OCI-LY7 (cell line): ENCODE measurements at places on chromosomes 2 and 18. TPM values are rescaled to one million over a fixed set of nuclear protein-coding genes. Genes with fewer than 3 reads are reported as not detected.

Gene PLGLB2
- 1.9 and 2.0 TPM in 2 replicates for total RNA-seq

Gene TNFAIP6
- not detected in 2 replicates for total RNA-seq

Gene DPYSL5
- not detected in 2 replicates for total RNA-seq

Gene PLGLB1
- 3.6 and 3.9 TPM in 2 replicates for total RNA-seq

Gene ABCA12
- not detected in 2 replicates for total RNA-seq

Gene COLEC11
- total RNA-seq, result 1.1 and 1.7 TPM in 2 replicates

Gene SANBR
- total RNA-seq, result 11.9 and 13.6 TPM in 2 replicates

Gene NT5DC4
- total RNA-seq, result not detected in 2 replicates

Gene NR4A2
- 0.13 and 0.59 TPM in 2 replicates for total RNA-seq

Gene VSNL1
- total RNA-seq, result not detected in 2 replicates

Gene CRYGC
- not detected in 2 replicates for total RNA-seq

Gene CD207
- total RNA-seq, result not detected in 2 replicates

Gene CYBRD1
- total RNA-seq, result not detected in 2 replicates

Gene ITM2C
- not detected in 2 replicates for total RNA-seq

Gene C2orf76
- 17.7 and 22.5 TPM in 2 replicates for total RNA-seq

Gene MEIS1
- total RNA-seq, result 6.1 and 7.3 TPM in 2 replicates

Gene SP110
- 9.3 and 13.3 TPM in 2 replicates for total RNA-seq

Gene TP53I3
- total RNA-seq, result 0.82 and 1.1 TPM in 2 replicates

Gene GAL3ST2
- 1.1 TPM in 2 replicates for total RNA-seq

Gene PRSS56
- not detected in 2 replicates for total RNA-seq

Gene XIRP2
- total RNA-seq, result not detected in 2 replicates

Gene BOLL
- not detected in 2 replicates for total RNA-seq

Gene MROH2A
- not detected in 2 replicates for total RNA-seq
